ENCODE measurements at places on chromosomes 12 and 14. TPM values are rescaled to one million over a fixed set of nuclear protein-coding genes. Genes with fewer than 3 reads are reported as not detected.

GRCh38 chr14:28673056-28673455 is 93.5 kb upstream of the FOXG1 start:
- no peak for DNase-seq

GRCh38 chr14:57057803-57058202 is 210.9 kb downstream of the EXOC5 start:
- no peak for DNase-seq

GRCh38 chr12:27334721-27335082 is 2.1 kb downstream of the BMAL2 start:
- no peak for DNase-seq

- no peak for DNase-seq
Observed at GRCh38 chr12:81615026-81615588, 144.0 kb downstream of the PPFIA2 start.

DNA sequence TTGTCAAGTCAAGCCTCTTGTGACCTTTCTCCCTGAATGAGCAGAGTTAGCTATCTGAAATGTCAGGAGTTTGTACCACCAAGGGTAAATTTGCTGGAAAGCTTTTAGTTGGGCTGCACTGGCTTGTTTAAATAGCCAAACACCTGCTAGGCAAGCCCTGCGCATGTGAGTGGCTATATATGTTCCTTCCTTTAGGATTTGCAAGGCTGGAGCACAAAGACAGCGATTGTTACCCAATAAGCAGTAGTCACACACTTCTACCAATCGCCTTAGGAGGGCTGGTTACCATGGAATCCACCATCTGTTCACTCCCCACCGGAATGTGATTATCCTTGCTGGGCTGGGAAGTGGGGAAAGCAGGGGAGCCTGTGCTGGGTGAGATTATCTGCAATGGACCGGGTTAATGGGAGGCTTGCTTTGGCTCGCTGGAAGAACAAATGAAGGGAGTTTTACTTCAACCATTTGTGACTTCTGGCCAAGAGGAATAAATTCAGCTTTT is 102.5 kb downstream of the FGD4 start:
- no peak for DNase-seq

- peak; percentile 22 for DNase-seq
Observed at GRCh38 chr12:5511644-5512600, 80.0 kb downstream of the NTF3 start.

The CD163L1 gene
- total RNA-seq = 8.2 TPM

The HOXC6 gene
- 1.3 TPM for total RNA-seq

- DNase-seq = no peak
Observed at GRCh38 chr12:11870041-11870451, 200.7 kb upstream of the BCL2L14 start.

Measured in prostate gland (tissue), 2 donors.